Fibroblast of skin of left quadriceps (primary cell): ENCODE measurements at places on chromosomes 1 and 21.

DNA sequence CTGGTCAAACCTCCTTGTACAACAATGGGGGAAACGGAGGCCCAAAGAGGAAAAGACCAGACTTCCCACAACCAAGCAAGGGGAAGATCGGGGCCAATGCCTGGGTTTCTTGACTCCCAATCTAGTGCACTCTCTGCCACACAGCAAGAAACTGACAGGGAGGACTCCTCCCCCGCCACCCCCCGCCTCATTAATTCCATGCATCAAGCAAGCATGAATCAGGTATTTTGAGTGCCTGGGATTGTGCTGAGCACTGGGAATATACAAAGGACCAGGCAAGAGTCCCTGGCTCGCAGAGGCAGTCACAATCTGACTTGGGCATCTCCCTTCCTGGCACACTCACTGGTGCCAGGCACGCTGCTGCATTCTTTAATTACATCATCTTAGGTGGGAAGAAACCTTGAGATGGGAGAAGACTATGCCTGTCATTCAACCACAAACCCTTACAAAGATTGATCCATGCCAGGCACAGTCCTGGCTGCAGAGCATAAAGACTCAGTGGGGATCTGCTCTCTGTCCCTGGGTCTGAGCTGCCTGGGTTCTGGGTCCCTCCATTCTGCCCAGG lies 4.4 kb upstream of the KCNC4 start:
- no peak for DNase-seq

DNA sequence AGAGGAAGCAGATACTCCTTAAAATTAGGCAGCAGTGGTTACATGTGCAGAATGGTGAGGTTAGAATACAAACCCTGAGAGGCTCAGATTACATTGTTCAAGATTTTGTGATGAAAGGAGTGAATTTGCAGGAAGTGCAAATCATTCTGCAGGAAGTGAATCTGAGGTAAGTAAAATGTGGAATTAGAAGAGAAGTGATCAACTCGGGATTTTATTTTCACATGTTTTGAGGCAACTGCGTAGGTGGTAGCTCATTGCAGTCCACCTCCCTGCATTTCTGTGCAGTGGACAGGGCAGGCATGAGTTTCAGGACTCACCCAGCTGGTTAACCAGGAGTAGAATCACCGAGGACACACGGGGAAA lies 2.1 kb upstream of the PLA2G2C start:
- DNase-seq: no peak

DNA sequence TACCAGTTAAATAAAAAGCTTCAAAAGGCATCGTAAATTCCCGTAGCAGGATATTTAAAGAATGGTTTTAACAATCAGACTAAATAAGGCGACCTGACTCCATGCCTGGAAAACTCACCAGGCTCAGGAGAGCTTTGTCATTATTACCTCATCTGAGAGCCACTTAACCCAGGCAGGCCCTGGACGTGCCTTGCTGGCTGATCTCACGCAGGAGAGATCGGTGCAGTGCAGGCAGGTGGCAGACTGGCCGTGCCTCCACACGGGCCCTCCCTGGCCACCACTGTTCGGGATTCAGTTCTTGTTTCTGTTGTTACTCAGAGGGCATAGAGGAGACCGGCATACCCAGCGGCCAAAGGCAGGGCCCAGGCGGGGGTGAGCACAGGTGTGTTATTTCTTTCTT lies 6.4 kb downstream of the MT1HL1 start:
- no peak for DNase-seq

DNA sequence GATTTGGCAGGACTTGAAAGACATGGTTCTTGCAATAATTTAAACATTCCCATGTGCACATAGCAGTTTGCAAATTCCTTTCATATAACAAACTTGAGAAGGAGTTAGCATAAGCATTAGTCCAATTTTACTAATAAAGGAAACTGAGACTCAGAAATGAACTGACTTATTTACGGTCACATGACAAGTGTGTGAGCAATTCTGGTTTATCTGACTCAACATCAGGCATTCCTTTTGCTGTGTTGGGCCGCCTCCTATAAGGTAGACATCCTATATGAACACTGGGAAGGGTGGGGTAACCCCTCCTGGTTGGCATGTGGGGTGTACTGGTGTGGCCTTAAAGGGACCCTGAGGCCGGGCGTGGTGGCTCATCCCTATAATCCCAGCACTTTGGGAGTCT lies 8.5 kb upstream of the CPT2 start:
- no peak for DNase-seq

GRCh38 chr1:61053226-61053711 lies 29.1 kb upstream of the NFIA start:
- DNase-seq: no peak

DNA sequence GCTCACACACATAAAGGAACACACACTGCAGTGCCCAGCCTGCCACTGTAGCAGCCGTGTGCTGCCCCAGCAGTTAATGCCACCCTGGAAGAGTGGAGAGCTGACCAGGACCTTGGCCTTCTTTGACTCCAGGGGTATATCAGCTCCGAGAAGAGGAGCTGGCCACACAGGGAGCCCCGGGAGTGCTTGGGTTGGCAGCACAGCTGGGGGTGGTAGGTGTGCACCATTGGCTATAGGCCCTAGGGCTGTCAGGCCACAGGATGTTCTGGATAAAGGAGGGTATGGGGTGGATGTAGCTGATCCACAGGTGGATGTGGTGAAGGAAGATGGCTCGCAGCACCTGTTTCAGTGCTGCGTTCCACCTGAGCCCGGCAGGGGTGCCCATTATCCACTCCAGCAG lies 640.5 kb downstream of the PLPP3 start:
- no peak for DNase-seq

- no peak for DNase-seq
Measured at GRCh38 chr1:222196736-222197135, 351.2 kb downstream of the HHIPL2 start.

DNA sequence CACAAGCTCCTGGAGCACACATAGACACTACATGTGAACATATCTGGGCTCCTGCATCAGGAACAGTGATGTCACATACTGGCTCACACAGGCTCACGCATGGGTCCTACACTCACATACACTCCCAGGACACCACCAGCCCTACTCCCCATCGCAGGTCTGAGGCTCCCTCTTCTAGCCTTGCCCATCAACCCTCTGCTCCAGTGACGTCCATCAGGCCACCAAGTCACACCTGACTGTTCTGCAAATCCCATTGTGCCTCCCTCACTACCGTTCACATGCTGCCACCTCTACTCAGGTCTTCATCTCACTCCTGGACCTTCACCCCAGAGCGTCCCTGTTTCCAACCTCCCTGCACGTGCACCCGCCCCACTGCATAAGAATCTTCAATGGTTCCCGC lies 18.1 kb downstream of the TFAP2E start:
- no peak for DNase-seq

DNA sequence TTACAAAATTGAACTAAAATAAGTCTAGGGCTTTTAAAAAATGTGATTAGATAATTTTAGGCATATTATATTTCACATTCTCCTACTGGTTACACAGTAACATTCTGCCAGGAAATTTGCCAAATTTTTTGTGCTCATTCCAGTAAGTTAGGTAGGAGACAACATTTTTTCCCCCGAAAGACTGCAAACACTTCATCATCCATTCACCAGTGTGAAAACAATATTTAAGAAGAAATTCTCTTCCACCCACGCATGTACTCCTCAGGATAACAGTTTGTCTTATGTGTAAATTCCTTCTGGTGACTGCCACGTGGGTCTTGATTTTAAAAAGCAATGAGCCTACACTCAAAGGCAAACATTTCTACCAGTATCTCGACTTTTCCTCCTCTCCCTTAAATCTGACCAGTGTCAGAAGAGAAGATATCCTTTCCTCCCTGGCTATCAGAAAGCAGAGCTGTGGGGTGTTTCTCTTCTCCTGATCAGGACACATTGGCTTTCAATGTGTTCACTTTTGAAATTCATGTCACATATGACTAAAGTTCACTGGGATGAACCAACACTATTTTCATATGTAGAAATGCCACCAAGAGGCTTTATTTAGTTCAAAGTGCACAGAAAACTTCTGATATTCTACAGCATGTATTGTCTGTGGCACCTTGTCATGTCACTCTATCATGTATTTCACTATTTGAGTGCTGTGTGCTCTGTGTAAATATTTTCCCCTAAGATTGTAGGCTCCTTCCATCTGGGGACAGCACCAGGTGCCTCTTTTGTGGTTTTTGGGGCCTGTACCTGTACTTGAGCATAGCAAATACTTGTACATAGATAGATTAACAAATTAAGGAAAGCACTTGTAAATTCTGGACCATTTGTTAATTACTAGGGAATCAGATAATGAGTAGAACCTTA lies 38.6 kb downstream of the LHX9 start:
- DNase-seq: peak; percentile 44

DNA sequence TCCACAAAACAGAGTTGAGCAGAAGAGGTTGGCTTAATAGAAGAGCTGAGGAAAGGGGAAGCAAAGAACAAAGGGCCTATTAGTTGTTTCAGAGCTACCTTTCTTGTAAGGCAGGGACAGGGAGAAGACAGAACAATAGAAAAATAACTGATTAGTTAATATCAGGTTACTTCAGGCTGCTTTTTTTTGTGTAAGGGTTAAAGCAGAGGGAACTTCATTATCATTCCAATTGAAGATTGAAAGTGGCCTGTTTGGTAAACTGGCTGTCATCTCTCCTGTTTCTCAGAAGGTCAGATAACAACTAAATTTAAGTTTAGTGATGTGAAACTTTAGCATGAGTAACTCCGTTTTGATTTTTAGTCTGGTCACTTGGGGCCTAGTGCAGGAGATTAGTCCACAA lies 22.3 kb downstream of the CDC42 start:
- no peak for DNase-seq

- DNase-seq: no peak
Measured at GRCh38 chr1:70902211-70902610, 145.4 kb downstream of the PTGER3 start.

DNA sequence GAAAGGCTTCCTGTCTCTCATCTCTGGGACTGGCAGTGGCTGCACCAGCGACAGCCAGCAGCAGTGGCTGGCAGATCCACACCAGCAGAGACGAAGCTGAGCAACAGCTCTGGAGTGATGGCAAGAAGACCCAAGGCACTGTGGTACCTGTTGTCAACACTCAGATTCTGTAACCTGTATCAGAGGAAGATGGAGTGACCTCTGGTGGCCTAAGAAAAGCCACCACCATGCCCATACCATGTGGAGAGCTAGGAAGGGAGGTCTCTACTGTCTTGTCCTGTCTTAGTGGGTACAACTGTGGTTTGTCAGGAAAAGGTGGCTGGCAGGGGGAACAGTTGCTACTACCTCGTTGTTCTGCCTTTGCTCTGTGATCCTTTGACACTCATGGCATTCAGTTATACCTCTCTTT lies 22.5 kb upstream of the RHBDL2 start:
- DNase-seq: no peak

- DNase-seq: peak; percentile 36
Measured at GRCh38 chr1:64246294-64246917, 43.0 kb downstream of the UBE2U start.

GRCh38 chr1:100100202-100100601 lies 32.5 kb downstream of the SASS6 start:
- peak; percentile 9 for DNase-seq

DNA sequence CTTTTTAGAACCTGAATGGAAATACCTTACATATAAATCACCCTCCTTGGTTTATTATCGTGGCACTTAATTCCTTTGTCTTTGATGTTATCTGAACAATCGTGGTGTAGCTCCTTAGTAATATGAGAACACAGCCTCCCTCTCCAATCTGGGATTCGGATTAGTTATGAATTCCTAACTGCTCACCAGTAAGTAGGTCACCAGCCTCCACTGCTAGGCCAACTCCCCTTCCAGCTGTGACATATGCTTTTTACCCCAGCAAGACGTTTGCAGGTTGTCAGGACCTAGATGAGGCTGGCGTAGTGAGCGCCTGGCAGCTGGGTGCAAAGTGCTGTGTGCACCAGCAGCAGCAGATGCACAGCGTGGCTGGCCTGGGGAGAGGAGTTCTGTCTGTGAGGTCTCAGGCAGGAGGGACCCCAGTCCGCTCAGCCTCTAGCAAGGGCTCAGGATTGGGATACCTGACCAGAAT lies 38.2 kb downstream of the NTPCR start:
- peak; percentile 20 for DNase-seq

DNA sequence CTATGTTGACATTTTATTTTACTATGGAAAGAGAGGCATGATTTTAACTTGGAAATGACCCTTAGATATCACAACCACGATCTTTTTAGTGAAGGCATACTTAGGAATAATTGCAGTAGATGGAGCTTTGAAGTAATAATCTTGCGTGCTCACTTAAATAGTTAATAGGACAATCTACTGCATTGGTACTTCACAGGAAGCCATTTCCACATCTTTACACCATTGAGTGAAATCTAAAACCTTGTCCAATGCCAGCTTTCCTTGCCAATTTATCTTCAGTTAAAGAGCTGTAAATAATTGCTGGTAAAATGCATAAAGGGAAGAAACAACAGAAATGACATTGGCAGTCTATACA lies 586.3 kb downstream of the ADGRL2 start:
- no peak for DNase-seq

DNA sequence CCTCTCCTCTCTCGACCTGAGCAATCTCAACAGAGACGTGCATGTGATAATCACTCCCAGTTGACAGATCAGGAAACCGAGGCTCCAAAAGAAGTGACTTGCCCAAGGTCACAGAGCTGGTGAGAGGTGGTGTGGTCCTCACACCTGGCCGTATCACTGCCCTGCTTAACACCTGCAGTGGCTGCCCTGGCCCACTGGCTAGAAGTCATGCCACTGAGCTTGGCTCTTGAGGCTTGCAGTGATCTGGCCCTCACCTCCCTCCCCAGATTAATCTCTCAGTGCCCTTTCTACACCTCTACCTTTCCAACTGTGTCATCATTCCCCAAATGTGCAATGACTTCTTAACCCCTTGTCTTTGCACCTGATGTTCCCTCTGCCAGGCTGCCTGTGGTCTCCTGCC lies 38.8 kb downstream of the CDCP2 start:
- DNase-seq: no peak

GRCh38 chr1:153723687-153724086 lies 4.2 kb upstream of the INTS3 start:
- DNase-seq: no peak

GRCh38 chr1:108657356-108658080 lies 3.4 kb downstream of the HENMT1 start:
- DNase-seq: no peak

GRCh38 chr1:206716159-206716869 lies 31.6 kb downstream of the MAPKAPK2 start:
- no peak for DNase-seq

- DNase-seq: no peak
Measured at GRCh38 chr1:154469844-154470560, 32.0 kb upstream of the TDRD10 start.

- DNase-seq: no peak
Measured at GRCh38 chr1:30274173-30274970, 449.0 kb downstream of the MATN1 start.

GRCh38 chr1:188427642-188428041 lies 1598.9 kb downstream of the PLA2G4A start:
- no peak for DNase-seq
